Thoracic aorta (tissue), 2 donors: ENCODE measurements at places on chromosomes 16 and 17.

DNA sequence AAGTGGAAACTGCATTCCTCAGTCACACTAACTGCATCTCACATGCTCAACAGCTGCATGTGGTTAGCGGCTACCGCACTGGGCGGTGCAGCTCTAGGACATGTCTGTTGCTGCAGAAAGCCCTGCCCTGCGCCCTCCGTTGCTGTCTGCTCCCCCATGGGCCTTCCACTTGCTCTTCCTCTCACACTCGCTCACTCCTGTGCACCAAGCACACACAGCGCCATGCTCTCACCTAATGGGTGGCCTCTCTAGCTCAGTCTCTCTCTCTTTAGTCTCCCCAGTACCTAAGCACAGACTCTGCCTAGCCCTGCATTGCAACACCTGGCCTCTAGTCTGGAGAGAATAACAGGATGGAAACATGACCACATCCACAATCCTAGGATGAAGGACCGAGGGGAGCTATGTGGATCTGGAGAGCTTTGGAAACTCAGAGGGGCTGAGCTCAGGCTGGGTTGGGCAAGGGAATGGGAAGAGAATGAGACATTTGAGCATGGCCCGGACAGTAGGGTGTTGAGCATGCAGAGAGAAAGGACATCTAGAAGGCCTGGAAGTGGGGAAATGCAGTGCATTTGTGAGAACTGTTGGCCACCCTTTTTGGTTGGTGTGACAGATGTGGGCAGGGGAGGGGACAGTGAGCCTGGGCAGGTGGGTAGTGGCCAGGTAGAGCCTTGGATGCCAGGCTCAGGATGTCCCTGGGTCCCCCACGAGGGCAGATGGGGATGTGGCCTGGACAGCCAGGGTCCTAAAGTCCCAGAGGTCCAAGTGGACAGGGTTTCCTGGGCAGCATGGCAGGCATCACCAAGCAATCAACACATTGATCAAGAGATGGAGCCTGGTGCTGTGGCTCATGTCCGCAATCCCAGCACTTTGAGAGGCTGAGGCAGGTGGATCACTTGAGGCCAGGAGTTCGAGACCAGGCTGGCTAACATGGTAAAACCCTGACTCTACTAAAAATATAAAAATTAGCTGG lies 16.1 kb downstream of the SGCA start:
- H3K4me3 ChIP-seq: no peak overlapping the region
- peaks cover 11% of the 10 kb centered on the region for H3K36me3 ChIP-seq
- peaks cover 58% of the 10 kb centered on the region for H3K4me1 ChIP-seq
- no peak for DNase-seq
- H3K27me3 ChIP-seq: no peaks in the 10 kb centered on the region
- H3K27ac ChIP-seq: peak overlapping the region; percentile 86

DNA sequence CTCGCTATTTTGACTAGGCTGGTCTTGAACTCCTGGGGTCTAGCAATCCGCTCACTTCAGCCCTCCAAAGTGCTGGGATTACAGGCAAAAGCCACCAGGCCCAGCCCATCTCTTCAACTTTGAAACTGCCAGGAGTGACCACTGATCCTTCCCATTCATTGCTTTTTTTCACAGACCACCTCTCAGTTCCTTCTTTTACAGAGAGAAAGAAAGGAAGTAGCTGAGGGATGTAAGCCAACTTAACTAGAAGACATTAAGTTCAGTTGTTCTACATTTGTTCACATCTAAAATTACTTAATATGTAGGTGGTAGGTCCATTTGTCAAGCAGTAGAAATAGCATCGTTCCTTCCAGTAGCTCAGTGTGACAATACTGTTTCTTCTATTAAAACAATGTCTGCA lies 219.8 kb downstream of the STX8 start:
- no peak for DNase-seq
- no peaks in the 10 kb centered on the region for H3K36me3 ChIP-seq
- H3K27me3 ChIP-seq: no peaks in the 10 kb centered on the region
- no peak overlapping the region for H3K27ac ChIP-seq
- H3K4me1 ChIP-seq: peaks cover 7% of the 10 kb centered on the region

GRCh38 chr17:29760279-29761039 lies 137.7 kb upstream of the CORO6 start:
- H3K4me1 ChIP-seq: peaks cover 10% of the 10 kb centered on the region
- DNase-seq: no peak
- peak overlapping the region; percentile 68 for H3K27ac ChIP-seq
- H3K36me3 ChIP-seq: no peaks in the 10 kb centered on the region

DNA sequence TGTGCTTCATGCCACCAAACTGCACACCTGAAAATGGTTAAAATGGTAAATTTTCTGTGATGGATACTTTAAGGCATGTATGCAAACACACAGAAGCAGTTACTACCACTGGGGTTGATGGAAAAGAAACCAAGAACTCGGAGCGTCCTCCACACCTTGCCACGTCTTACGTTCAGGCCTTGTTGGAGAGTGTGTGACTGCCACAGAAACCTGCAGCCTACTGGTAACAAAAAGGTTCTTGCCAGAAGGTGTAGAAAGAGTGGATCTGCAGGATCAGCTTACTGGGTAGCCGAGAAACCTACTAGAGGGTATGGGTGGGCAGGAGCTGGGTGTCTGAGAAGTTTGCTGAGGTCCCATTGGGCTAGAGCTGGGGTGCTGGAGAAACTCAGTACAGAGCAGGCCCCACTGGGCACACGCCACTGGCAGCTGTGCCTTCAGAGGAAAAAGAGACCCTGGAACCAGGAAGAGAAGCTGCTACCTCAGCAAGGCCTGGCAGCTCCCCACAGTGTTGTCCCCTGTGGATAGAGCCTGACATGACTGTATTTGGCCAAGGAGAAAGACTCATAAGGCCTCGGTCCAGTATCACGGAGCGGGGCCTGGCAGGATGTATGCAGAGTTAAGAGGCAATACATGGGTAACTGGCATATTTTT lies 204.6 kb downstream of the SEC14L1 start:
- H3K27me3 ChIP-seq: no peaks in the 10 kb centered on the region
- DNase-seq: no peak
- H3K4me3 ChIP-seq: no peak overlapping the region

GRCh38 chr16:87652799-87653198 lies 50.5 kb downstream of the JPH3 start:
- no peaks in the 10 kb centered on the region for H3K4me1 ChIP-seq
- no peak overlapping the region for H3K4me3 ChIP-seq
- no peaks in the 10 kb centered on the region for H3K27me3 ChIP-seq
- no peaks in the 10 kb centered on the region for H3K36me3 ChIP-seq
- H3K27ac ChIP-seq: no peak overlapping the region

GRCh38 chr16:58649707-58650106 lies 20.1 kb upstream of the CNOT1 start:
- no peaks in the 10 kb centered on the region for H3K27me3 ChIP-seq
- DNase-seq: no peak
- no peak overlapping the region for H3K4me3 ChIP-seq
- no peaks in the 10 kb centered on the region for H3K4me1 ChIP-seq

DNA sequence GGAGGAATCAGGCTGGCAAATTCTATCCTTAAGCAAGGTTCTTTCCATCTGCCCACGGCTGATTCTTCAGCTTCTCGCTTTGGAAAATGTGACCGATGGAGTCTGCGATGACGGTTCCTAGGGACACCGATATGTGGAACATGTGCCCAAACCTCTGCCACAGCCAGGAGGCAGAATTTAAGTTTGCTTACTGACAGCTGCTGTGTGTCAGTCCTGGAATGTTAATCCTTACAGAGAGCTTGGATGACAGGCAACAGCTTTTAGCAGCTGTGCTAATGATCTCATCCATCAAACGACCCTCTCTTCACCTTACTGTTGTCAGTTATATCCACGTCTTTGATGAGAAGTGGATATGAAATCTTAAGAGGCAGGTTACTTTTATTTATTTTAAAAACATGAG lies 11.4 kb upstream of the MYH13 start:
- no peaks in the 10 kb centered on the region for H3K4me1 ChIP-seq
- no peak for DNase-seq
- no peaks in the 10 kb centered on the region for H3K36me3 ChIP-seq
- no peak overlapping the region for H3K27ac ChIP-seq
- no peaks in the 10 kb centered on the region for H3K27me3 ChIP-seq

DNA sequence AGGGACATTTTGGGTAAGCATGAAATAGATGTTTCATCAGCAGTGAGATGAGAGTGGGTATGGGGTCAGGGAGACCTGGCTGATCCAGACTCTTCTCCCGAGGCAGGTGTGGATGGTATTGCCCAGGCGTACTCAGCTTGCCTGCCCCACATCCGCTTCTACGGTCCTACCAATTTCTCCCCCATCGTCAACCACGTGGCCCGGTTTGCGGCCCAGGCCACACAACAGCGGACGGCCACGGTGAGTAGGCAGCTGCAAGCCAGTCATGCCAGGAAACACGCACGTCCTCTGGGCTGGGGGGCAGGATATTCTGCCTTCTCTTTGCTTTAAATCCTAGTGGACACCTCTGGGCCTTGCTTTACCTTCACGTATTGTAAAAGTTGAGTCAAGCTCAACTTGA lies 44.7 kb downstream of the CPNE2 start:
- H3K4me1 ChIP-seq: peaks cover 4% of the 10 kb centered on the region
- no peaks in the 10 kb centered on the region for H3K36me3 ChIP-seq
- no peak for DNase-seq
- H3K27ac ChIP-seq: no peak overlapping the region

DNA sequence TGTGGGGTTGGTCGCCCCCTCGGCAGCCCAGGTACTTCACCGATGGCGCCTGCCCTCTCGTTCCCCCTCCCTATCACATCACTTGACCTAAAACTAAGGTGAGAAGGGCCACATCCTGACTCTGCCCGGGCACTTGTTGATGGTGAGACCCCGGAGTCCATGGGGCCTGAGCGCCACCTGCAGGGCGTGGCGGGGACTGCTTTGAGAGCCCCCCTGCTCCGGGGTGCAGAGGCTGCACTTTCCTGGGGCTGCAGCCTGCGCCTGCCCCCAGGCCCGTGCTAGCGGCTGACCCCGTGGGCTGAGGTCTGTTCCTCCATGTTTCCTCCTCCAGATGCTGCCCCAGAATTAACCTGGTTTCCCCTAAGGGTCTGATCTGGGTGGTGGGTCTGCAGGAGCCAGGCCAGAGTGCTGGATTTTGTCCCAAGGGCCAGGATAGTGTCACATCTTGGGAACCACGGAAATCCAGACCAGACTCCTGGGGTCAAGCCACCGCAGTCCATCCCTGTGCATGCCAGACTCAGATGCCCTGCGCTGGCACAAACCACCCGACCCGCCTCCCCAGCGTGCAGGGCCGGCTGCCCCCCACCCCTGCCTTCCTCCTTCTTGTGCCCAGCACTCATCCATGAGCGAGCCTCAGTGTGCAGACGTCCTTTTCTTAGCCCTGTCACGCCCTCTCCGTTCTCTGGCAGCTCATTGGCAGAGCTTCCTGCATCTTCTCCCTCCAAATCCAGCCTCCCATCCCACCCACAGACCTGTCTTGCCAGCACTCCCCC lies 2.7 kb downstream of the NDUFAF8 start:
- no peak overlapping the region for H3K4me3 ChIP-seq
- H3K4me1 ChIP-seq: peaks cover 27% of the 10 kb centered on the region
- H3K27ac ChIP-seq: no peak overlapping the region

GRCh38 chr16:6189216-6189615 lies 1091.6 kb upstream of the EEF2KMT start:
- no peaks in the 10 kb centered on the region for H3K36me3 ChIP-seq
- no peaks in the 10 kb centered on the region for H3K27me3 ChIP-seq
- no peaks in the 10 kb centered on the region for H3K4me1 ChIP-seq
- no peak for DNase-seq

DNA sequence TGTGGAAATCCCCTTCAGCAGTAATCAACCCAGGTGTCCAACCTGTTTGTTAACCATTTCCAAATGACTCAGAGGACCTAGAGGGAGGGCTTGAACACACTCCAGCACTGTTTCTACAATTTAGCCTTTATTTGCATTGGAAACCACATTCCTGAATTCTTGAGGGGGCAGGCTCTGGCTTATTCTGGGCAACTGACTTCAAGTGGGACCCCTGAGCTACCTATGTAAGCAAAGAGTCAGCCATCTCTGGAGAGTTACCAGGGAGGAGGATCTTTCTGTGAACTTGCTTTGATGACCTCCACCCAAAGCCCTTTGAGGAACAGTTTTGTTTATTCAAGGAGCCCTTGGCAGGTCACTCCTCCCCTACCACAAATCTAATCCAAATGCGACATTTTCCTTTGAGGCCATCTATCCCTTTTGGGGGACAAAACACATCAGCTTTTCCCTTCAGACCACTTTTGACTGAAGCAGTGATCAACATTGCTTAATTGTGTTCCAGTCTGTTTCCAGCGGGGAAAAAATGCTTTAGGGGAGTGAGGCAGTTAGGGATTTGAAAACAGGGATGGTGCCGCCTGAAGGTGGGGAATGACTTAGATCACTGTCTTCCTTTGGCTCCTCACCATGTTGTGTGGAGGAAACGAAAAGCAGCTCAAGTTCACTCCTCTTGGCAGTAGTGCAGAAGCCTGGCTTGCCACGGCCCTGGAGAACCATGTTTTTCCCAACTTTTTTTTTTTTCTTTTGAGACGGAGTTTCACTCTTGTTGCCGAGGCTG lies 46.2 kb downstream of the TUBD1 start:
- H3K27me3 ChIP-seq: no peaks in the 10 kb centered on the region
- peaks cover 66% of the 10 kb centered on the region for H3K4me1 ChIP-seq
- H3K36me3 ChIP-seq: no peaks in the 10 kb centered on the region
- H3K27ac ChIP-seq: peak overlapping the region; percentile 78
- H3K4me3 ChIP-seq: peak overlapping the region; percentile 43

- no peak overlapping the region for H3K4me3 ChIP-seq
- DNase-seq: no peak
- H3K4me1 ChIP-seq: no peaks in the 10 kb centered on the region
- H3K27ac ChIP-seq: no peak overlapping the region
- H3K27me3 ChIP-seq: no peaks in the 10 kb centered on the region
- H3K36me3 ChIP-seq: no peaks in the 10 kb centered on the region
Observed at GRCh38 chr16:61289141-61289540, 747.1 kb downstream of the CDH8 start.

GRCh38 chr17:7846765-7847661 lies 7.9 kb upstream of the TMEM88 start:
- H3K27me3 ChIP-seq: no peaks in the 10 kb centered on the region
- no peak for DNase-seq
- peaks cover 16% of the 10 kb centered on the region for H3K4me1 ChIP-seq
- H3K36me3 ChIP-seq: peaks cover 42% of the 10 kb centered on the region
- H3K27ac ChIP-seq: no peak overlapping the region
- no peak overlapping the region for H3K4me3 ChIP-seq

DNA sequence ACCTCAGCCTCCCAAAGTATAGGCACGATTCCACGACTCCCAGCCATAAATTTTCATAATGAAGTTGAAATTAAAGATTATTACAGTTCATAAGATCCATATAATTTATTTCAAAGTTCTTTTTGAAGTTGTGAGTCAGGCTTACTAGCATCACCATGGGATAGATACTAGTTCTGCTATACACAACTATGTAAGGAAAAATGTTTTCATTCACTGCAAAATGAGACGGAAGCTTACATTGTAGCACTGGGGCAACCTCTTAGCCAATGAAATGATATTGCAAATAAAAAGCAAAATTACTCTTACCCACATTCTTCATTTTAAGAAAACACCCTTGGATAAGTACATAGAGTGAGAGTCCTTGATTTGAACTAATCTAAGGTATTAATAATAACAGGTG lies 18.8 kb upstream of the MARCHF10 start:
- H3K4me3 ChIP-seq: no peak overlapping the region
- no peaks in the 10 kb centered on the region for H3K36me3 ChIP-seq
- DNase-seq: no peak
- no peaks in the 10 kb centered on the region for H3K27me3 ChIP-seq
- H3K4me1 ChIP-seq: peaks cover 9% of the 10 kb centered on the region
- H3K27ac ChIP-seq: no peak overlapping the region

GRCh38 chr16:24504472-24505345 lies 34.7 kb upstream of the RBBP6 start:
- no peak overlapping the region for H3K27ac ChIP-seq
- DNase-seq: no peak
- H3K36me3 ChIP-seq: no peaks in the 10 kb centered on the region
- H3K27me3 ChIP-seq: no peaks in the 10 kb centered on the region
